ENCODE measurements at places on chromosomes 12 and 14. TPM values are rescaled to one million over a fixed set of nuclear protein-coding genes. Genes with fewer than 3 reads are reported as not detected.

The GAS2L3 gene
- total RNA-seq: 14.8 TPM

The OR4E2 gene
- not detected for total RNA-seq

The METAP2 gene
- 67.8 TPM for total RNA-seq

The EGLN3 gene
- total RNA-seq: 0.22 TPM

The SCNN1A gene
- not detected for total RNA-seq

DNA sequence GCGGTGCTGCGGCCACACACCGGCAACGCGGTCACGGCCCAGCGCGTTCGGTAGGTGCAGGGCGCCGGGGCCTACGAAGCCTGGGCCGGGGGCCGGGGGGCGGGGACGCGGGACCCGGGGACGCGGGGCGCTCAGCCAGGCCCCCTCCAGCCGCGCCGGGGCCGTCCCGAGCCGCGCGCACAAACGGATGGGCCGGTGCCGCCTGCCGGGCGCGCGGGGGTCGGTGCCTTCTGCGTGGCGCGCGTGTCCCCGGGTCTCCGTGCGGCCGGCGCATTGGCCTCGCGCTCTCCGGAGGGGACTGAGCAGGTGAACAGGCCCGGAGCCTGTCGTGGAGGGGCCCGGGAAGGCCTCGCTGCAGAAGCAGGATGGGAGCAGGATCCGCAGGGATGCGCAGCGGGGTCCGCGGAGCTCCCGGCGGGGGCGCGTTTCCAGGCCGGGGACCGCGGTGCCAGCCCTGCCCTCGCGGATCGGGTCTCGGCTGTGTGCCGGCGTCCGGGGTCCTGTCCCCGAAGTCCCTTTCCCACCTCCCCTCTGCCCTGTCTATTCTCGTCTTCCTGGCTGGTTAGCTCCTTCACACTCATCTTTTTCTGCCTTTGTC lies 421 bp downstream of the GLT1D1 start:
- no peaks in the 10 kb centered on the region for H3K27me3 ChIP-seq
- no peaks in the 10 kb centered on the region for H3K36me3 ChIP-seq
- DNase-seq: no peak
- no peaks in the 10 kb centered on the region for H3K4me1 ChIP-seq

DNA sequence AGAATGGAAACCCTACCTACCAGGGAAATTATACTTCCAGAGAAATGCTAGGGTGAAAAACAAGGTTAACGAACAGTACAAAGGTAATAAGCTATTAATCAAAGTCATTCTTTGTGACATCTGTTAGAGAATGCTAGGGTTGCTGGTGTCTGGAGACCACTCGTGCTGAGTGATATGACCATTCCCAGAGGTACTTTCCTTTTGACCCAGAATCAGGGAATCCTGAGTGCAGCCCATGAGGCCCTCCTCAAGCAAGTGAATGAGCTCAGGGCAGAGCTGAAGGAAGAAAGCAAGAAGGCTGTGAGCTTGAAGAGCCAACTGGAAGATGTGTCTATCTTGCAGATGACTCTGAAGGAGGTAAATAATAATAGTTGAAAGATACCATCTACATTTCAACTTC lies 31.7 kb downstream of the RPGRIP1 start:
- no peak for DNase-seq
- H3K4me1 ChIP-seq: no peaks in the 10 kb centered on the region
- no peaks in the 10 kb centered on the region for H3K36me3 ChIP-seq
- H3K27ac ChIP-seq: no peak overlapping the region
- H3K27me3 ChIP-seq: peaks cover 14% of the 10 kb centered on the region
- H3K4me3 ChIP-seq: no peak overlapping the region

GRCh38 chr12:111573476-111573875 lies 25.6 kb downstream of the ATXN2 start:
- no peak for DNase-seq
- no peak overlapping the region for H3K4me3 ChIP-seq
- H3K27ac ChIP-seq: no peak overlapping the region
- H3K27me3 ChIP-seq: no peaks in the 10 kb centered on the region

- no peaks in the 10 kb centered on the region for H3K27me3 ChIP-seq
- DNase-seq: no peak
- H3K4me1 ChIP-seq: peaks cover 7% of the 10 kb centered on the region
- no peak overlapping the region for H3K27ac ChIP-seq
- H3K36me3 ChIP-seq: peaks cover 9% of the 10 kb centered on the region
Observed at GRCh38 chr14:105247026-105247425, 1.3 kb upstream of the BTBD6 start.

DNA sequence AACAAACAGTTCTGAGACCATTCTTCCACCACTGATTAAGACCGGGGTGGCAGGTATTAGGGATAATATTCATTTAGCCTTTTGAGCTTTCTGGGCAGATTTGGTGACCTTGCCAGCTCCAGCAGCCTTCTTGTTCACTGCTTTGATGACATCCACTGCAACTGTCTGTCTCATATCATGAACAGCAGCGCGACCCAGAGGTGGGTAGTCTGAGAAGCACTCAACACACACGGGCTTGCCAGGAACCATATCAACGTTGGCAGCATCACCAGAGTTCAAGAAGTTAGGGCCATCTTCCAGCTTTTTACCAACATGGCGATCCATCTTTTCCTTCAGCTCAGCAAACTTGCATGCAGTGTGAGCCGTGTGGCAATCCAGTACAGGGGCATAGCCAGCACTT lies 16.9 kb downstream of the AEBP2 start:
- H3K4me3 ChIP-seq: no peak overlapping the region
- no peak for DNase-seq
- H3K27ac ChIP-seq: no peak overlapping the region
- no peaks in the 10 kb centered on the region for H3K36me3 ChIP-seq

- no peaks in the 10 kb centered on the region for H3K27me3 ChIP-seq
- H3K27ac ChIP-seq: no peak overlapping the region
- no peak overlapping the region for H3K4me3 ChIP-seq
- no peak for DNase-seq
- H3K4me1 ChIP-seq: no peaks in the 10 kb centered on the region
- H3K36me3 ChIP-seq: no peaks in the 10 kb centered on the region
Observed at GRCh38 chr12:24025153-24025798, 75.8 kb upstream of the SOX5 start.
